Fibroblast of skin of right biceps (primary cell): ENCODE measurements at places on chromosomes 2 and 18.

DNA sequence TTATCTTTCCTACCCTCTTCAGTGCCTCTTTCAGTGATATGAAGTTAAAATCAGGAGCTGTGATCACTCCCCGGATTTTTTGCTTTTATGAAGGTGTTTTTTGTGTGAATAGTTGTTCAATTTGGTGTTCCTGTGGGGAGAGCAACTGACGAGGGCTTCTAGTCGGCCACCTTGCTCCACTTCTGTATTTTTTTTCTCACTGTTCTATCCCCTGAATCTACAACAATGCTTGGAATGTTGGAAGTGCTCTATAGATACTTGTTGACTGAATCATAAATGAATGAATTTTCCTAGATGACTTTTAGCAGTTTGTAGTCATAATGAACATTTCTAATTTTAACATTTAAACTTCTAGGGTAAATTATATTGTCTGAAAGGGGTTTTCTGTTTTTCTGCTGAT lies 247.3 kb downstream of the ZNF385B start:
- peak; percentile 57 for DNase-seq

- no peak for DNase-seq
Measured at GRCh38 chr2:108918941-108919341, 70.1 kb downstream of the EDAR start.

DNA sequence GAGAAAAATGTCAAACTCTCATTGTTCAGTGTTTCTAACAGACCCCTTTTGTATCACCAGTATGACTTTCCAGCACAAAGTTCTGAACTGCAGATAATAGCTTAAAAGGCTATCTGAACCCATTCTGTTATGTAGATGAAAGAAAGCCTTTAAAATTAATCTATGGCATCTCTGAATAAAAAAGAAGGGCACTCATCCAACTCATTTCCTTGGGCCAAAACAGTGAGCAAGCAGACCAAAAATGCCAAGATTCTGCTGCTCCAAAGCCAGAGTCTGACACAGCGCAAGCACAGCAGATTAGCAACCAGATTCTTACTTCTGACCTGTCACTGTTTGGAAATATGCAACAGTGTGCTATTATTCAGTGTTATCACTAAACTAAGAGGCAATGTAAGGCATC lies 22.6 kb upstream of the ITGA6 start:
- DNase-seq: peak; percentile 88

DNA sequence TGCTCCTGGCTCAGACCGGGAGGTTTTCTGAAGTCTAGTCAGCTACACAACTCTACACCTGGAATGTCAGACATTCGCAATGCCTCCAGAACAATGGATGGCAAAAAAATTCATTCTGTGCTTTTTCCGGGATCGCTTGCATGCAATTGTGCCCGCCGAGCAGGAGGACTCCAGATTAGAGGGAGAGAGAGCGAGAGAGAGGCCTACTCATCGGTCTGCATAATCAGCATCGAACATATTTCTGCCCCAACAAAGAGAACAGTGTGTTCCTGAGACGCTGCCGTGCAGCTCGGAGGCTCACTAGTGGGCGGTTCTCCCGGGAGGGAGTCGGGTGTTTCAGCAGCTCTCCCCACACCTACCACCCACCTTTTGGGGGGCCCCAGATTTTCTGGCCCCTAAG lies 117.1 kb downstream of the KLHL29 start:
- DNase-seq: no peak

- DNase-seq: no peak
Measured at GRCh38 chr2:208186465-208186864, 3.4 kb downstream of the C2orf80 start.

DNA sequence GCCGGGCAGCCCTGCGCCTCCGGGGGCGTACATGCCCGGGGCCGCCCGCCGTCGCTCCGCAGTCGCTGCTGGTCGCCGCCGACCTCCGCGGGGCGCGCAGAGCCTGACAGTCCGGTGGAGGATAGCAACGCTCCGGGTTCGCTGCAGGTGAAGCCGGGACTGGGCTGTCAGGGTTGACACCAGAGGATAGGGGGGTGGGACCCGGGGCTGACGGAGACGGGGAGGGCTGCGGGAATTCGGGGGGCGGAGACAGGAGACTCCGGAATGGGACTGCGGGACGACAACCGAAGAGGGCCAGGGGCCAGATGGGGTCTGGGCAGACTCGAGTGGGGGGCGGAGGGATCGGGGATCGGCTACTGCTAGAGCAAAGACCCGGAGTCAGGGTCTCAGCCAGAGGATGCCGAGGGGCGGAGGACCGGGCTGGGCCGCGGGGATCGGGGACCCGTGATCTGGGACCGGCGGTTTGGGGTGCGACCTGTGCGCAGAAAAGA lies 403 bp downstream of the TMEM127 start:
- peak; percentile 12 for DNase-seq
